Islet precursor cell (in vitro differentiated cells): ENCODE measurements at places on chromosomes 5 and 9.
A peak's percentile ranks its signal among the peaks of the same experiment; 100 is the strongest.

DNA sequence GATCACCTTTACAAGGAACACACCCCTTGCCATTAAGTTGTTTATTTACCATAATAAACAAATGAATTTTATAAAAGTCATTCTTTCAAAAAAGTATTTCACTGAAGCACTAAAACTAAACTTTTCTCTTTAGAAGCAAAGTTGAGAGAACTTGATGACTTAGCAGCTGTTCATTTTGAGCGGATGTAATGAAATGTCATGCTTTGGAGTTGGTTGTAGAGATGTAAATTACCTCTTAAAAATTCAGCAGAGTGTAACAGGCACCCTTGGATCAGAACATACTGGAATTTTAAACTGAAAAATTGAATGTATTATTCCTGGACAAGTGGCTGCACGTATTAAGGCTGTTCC lies 617.2 kb downstream of the PDE4D start:
- no peak for DNase-seq

GRCh38 chr9:17622749-17623148 lies 43.9 kb downstream of the SH3GL2 start:
- DNase-seq, result no peak

GRCh38 chr5:151625285-151625684 lies 34.2 kb upstream of the FAT2 start:
- no peak for DNase-seq

- DNase-seq, result no peak
Measured at GRCh38 chr5:16812911-16813310, 123.2 kb downstream of the MYO10 start.

DNA sequence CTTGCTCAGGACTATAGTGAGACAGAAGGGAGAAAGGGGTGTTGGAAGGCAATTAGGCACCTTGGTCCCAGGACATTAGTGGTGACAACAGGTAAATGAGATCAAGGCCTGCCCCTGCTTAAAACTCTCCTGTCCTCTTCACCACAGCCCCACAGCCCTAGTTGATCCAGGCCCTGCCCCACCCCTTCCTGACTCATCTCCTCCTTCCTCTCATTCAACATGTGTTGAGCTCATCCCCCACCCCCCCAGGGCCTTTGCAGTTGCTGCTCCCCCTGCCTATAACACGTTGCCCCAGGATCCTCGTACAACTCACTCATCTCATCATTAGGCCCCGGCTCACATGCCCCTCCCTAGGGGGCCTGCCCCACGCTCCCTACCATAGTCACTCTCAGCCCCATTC lies 66.8 kb downstream of the TSPAN17 start:
- no peak for DNase-seq

DNA sequence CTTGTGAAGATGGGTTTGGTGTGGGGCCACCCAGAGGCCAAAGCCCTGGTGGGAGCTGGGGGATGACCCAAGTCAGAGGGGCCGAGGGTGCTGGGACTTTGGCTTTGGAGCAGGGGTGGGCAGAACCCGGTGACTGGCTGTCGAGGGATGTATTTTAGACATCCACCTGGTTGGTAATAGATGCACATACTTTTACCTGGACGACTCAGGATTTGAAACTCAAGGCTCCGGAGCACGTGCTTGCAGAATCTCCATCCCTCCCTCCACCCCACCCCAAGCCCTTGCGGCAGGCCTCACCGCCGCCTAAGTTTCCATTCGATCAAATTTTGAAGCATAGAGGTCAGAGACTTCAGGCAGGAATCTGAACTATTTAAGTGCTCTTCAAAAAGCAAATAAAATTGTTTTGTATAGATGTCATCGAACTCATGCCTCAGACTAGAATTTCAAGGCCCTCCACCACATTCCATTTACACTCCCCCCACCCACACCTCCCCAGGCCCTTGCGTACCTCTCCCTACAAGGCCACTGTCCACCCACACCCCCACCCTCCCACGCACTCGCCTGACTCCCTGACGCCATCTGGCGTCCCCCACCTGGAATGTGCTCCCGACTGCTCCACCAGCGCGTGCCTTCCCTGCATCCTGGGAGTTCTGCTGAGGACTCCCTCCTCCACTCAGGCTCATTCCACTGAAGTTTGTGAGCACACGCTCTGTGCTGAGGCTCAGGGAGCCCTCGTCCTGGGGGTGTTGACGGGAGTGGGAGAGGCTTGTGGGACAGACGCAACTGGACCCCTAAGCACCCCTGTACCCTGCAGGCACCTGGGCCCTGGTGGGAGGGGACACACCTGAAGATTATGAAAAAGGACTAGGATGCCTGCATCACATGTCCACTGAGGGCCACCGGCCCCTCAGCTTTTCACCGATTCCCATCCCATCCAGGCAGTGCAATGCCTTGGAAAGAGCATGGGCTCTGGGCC lies 56.4 kb upstream of the RPL26L1 start:
- peak; percentile 96 for DNase-seq

DNA sequence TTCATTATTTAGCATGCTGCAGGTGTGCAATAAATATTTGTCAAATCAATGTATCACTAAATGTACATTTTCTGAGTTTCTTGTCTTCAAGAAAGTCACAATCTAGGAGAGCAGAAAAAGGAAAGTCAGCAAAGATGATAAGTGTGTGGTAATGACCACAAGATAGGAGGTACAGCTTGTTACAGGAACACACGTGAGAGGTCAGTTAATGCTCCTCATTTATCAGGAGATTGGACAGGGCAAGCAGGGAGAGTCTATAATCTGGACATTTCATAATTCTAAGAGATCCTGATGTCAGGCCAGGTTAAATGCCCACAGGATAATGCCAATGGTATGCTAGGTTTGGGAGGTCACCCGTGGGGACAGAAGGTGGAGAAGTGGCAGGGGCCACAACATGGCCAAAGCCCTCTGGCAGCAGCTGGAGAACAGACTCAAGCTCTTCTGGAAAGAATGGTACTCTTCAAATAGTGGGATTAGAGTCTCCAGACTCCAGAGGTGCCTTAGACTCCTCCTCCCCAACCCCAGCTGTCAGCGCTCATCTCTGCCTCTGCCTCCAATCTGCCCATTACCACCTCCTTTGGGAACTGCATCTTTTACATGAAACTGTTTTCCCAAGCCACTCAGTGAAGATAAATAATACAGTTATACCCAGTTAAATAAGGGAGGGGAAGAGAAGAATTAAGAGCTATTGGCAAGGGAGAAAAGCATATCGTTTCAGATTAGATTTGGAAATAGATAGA lies 114.3 kb downstream of the ASTN2 start:
- peak; percentile 12 for DNase-seq

GRCh38 chr9:132031467-132032237 lies 48.0 kb downstream of the MED27 start:
- DNase-seq, result no peak

DNA sequence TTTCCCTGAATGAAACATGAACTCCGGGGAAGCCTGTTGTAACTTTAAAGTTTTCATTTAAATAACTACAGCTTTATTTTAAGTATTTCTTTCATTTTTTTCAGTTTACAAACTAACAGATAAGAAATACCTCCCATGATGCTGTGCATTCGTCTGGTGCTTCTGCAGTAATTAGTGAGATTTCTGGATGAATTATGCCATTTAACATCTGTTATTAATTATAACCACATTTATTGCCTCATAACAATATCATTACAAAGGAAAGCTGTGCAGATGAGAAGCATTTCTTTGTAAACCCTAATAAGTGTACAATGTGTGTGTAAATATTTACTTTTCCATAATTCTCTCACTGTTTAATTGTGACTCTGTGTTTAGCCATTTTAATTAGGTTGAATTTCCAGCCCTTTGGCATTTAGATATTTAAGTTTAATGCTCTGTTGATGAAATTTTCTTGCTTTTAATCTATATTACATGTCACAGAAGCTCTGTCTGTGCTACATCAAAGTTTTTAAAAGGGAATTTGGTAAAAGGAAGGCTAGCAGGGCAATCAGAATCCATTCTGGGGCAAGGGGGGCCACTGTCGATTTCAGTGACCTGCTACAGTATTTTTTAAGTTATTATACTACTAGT lies 418.0 kb downstream of the SPATA31D1 start:
- DNase-seq, result no peak

DNA sequence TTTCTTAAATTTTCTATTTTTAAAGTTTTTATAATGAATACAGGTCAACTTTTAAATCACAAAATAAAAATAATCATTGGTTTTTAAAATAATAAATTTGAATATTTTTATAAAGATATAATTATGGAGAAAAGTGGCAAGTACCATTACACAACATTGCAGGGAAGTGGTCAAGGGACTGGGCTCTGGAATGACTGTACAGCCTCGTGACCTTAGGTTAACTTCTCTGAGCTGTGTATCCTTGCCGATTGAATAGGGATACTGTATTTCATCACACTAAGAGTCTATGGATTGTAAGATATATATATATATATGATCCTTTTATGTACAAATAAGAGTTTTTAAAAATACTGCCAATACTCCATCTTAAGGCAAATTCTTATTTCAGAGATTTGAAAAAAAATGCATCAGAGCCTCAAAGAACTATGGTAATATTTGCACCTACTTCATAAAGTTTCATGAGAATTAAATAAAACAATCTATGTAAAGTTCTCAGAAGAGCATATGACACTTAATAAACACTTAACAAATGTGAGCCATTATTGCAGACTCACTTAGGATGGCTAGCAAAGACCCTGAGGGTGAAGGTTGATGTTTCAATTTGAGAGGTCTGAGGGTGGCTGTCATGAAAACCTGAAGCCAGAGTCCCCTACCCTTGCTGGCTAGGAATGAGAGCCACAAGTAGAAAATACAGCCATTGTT lies 136.5 kb downstream of the CCDC192 start:
- DNase-seq, result no peak

GRCh38 chr9:126875756-126876510 lies 15.5 kb downstream of the ZBTB34 start:
- no peak for DNase-seq

DNA sequence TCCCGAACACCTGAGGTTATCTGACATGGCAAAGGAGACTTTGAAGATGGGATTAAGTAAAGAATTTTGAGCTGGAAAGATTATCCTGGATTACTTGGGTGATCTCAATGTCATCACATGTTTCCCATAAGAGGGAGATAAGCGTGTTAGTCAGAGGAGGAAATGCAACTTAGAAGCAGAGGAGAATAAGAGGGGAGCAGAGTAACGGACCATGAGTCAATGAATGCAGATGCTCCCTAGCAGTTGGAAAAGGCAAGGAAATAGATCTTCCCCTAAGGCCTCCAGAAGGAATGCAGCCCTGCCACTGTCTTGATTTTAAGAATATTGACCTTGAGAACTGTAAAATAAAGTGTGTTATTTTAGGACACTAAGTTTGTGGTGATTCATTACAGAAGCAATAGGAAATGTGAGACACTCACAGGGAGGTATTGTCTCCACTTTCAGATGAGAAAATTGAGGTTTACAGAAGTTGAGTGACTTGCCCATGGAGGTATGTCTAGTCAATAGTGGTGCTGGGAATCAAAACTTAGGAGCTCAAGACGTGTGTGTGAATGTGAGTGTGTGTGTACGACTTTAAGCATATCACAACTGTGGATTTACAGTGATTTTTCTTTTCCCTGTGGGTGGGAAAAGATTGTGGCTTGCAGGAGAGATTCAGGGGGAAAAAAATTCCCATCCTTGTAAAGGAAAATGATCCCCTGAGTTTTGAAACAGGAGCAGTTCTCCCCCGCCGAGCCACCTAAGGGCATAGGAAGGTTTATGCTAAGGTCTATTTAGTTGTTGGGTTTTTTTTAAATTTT lies 125.3 kb downstream of the TRIM32 start:
- no peak for DNase-seq

GRCh38 chr9:89010526-89011111 lies 19.4 kb downstream of the S1PR3 start:
- no peak for DNase-seq

DNA sequence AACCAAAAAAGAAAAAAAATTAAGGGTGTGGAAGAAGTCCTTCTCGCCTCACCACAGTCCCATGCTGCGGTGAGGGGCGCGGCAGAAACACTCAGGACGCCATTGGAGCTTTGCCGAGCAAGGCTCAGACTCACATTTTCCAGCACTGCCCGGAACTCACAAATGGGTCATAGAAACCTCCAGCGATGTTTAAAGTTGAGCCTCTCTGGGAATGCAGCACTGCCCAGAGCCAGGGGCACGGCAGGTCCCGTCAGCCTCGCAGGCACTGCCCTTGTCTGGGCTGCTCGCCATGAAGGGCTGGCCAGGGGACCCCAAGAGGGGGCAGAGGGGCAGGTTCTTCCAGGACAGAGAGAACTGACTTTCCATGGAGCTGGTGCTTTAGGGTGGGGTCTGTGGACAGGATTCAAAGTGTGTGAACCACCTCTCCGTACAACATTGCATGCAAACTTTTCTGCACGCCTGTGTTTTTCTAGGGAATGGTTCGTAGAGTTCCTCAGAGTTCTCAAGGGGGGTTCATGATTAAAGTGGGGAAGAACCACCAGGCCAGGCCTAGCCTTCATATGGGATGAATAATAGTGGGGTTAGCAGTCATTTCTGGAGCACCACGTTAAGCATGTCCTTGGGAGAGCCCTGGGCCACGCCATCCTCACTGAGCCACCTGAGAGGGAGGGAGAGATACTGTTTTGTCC lies 38.4 kb downstream of the PRRX2 start:
- no peak for DNase-seq

DNA sequence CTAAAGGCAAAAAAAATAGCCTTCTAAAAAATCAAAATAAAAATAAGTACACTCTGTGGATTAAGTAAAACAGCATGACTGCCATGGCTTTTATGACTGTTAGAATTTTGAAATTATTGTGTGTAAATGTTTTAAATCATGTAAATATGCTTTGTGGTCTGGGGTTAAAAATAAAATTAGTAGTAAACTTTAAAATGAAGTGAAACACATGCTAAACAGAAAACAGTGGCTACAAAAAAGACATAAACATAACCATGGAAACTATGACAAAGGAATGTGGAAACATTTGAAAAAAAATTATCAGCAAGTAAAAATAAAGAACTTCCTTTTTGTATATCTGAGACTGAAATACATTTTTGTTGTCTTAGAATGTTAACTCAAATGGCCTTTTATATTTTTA lies 134.5 kb upstream of the SPEF2 start:
- DNase-seq, result no peak

DNA sequence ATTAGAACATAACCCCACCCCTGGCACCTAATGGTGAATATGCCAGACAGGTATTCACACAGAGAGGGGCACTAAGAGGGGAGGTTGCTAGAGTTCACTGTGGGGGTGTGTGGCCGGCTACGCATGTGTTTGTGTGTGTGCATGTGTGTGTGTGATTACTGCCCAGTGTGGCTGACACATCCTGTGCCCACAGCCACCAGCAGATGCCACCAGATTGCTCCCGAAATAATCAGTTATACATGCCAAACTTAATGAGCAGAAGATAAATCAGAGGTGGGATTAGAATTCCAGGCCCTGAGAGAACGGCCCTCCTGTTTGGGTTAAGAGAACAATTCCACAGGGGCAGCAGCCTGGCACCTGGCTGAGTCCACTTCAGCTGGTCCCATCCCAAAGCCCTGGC lies 91.8 kb upstream of the TBCA start:
- no peak for DNase-seq

- peak; percentile 22 for DNase-seq
Measured at GRCh38 chr9:125983681-125984080, 236.5 kb downstream of the PBX3 start.
